ENCODE measurements at places on chromosomes 1 and 21. TPM values are rescaled to one million over a fixed set of nuclear protein-coding genes. Genes with fewer than 3 reads are reported as not detected.

Gene SMYD3
- 15.6 TPM for total RNA-seq

Gene HDAC1
- total RNA-seq: 35.0 TPM

Gene PLXNA2
- 19.6 TPM for total RNA-seq

Gene RGS16
- total RNA-seq: 0.88 TPM

Gene CSMD2
- total RNA-seq: 0.85 TPM

Gene ADAM30
- total RNA-seq: not detected

Gene PRAMEF15
- total RNA-seq: not detected

Gene TNNT2
- not detected for total RNA-seq

Gene PCNX2
- total RNA-seq: 13.0 TPM

Gene E2F2
- 0.33 TPM for total RNA-seq

Gene LIPI
- not detected for total RNA-seq

Gene LEFTY1
- not detected for total RNA-seq

Gene KDF1
- total RNA-seq: not detected

Gene AIRE
- not detected for total RNA-seq
